BJ (cell line): ENCODE measurements at places on chromosomes 4 and X.

DNA sequence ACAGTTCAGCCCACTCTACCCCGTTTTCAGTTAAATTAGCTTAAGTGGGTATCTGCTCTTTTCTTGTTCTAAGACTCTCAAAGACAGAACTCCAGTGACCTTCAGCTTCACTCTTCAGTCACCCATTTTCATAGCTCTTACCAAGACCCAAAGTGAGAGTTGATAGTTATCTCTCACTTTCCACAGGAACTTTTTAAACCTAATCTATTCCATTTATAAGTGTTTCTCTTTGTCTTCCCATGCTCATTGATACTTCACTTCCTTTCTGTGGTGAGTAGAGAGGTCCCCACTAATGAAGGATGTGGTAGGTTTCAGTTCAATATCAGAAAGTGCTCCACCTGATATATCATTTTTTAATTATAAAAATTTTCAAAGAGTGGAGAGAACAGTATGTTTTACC lies 33.4 kb downstream of the COX18 start:
- DNase-seq: no peak

- no peak for DNase-seq
Measured at GRCh38 chr4:37748485-37748884, 62.3 kb upstream of the RELL1 start.

- DNase-seq: no peak
Measured at GRCh38 chrX:139720979-139721378, 13.0 kb upstream of the MCF2 start.

DNA sequence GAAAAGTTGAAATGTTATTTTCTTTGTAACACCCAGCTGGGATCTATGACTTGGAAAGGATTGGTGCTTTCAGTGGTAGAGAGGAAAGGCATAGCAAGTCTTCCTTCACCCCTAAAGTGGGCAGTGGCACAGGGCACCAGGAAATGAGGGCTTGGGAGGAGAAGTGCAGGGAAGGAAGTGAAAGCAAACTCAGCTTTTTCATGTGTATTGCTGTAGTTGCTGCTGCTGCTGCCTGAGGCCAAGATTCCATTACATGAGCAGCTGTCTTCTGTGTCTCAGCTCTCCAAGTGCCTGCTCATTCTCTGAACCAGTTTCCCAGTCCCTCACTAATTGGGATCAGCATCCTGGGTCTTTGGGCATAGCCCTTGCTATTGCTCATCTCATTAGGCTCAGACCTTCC lies 2.6 kb downstream of the HCCS start:
- DNase-seq: no peak

DNA sequence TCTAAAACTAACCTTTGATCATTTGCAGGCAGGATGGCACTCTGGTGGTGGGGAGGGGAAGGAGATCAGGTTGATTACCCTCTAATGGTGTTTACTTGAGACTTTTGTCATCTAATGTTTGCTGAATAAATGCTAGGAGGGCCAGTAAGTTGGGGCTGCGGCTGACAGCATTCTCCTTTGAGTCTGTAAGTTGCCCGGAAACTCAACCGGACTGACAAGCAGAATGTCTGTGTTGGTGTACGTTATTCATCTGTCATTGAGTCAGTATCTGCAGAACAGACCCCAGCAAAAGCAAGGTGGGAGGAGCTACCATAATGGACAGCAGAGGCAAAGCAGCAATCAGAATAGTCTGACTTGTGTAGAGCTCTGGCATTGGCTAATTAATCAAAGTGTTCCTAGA lies 1210.6 kb upstream of the PABPC4L start:
- DNase-seq: no peak

DNA sequence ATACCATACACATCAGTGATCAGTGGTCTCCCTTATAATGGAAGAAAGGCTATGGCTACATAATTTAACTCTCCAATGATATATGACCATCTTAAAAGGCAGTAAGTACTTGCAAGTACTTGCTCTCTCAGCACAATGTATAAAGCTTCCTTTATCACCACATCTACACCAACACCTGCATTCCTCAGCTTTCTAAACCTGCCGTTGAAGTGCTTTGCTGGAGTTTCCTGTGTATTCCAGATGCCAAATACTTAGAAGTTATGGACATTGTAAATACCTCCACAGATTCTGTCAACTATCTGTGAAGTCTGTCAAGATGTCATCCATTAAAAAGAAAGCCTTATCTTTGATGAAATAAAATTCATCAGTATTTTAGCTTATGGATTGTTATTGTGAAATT lies 335.0 kb upstream of the GALNTL6 start:
- DNase-seq: no peak

DNA sequence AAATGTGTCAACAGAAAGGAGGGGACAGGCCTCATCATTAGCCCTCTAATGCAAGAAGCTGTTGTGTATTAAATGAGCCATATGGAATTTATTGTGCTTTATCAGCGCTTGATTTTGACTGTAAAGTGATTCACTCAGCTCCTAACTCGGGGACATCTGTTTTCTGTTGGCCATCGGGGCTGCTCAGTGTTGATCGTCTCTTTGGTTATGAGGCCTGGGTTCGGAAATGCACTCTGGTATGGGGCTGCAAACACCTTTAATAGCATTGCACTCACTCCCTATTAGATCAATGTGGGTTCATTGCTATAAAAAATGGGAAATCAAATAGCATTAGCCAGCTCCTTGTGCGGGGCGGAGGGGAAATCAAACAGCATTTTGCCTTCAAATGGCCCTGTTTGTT lies 6.4 kb downstream of the ARX start:
- no peak for DNase-seq

GRCh38 chr4:158630893-158631292 lies 40.8 kb downstream of the C4orf46 start:
- DNase-seq: no peak

GRCh38 chr4:80189956-80190677 lies 7.2 kb upstream of the PRDM8 start:
- no peak for DNase-seq

GRCh38 chr4:42541647-42542046 lies 115.3 kb downstream of the ATP8A1 start:
- no peak for DNase-seq

DNA sequence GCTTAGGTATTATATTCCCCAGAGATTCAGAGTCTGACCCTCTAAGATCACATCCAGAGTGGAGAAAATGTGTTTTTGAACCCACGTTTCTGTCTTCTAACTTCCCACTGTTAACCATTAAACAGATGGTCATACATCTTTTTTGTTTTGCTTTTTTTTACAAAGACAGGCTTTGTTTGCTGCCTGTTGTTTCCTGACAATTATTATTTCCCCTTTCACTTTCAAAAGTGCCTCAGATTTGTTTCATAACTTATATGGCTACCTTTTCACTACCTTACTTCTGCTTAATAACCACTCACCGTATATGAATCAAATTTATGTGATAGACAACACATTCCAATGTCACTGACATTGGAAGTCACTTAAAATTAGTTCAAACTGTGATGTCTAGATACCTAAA lies 142.2 kb downstream of the HS3ST1 start:
- no peak for DNase-seq

GRCh38 chrX:110584083-110584482 lies 211.5 kb downstream of the CHRDL1 start:
- DNase-seq: no peak

- DNase-seq: no peak
Measured at GRCh38 chrX:129825746-129826505, 17.8 kb downstream of the ZDHHC9 start.

GRCh38 chr4:122528879-122529278 lies 72.4 kb upstream of the IL2 start:
- no peak for DNase-seq

DNA sequence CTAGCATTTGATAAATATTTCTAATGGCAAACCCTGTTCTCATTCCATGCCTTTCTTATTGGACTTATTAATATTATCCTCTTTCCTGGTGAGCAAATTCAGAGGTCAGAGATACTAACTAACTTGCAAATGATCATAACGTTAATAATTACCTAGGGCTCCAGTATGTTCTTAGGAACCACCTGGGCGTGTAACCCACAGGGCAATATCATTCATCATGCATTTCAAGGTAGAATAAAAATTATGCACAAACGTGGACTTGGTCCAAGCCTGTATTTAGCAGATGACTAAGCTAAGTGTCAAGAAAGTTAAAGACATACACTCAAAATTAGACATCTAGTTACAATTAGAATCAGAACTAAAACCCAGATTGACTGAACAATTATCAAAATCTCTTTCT lies 850.1 kb downstream of the TRIML1 start:
- no peak for DNase-seq

DNA sequence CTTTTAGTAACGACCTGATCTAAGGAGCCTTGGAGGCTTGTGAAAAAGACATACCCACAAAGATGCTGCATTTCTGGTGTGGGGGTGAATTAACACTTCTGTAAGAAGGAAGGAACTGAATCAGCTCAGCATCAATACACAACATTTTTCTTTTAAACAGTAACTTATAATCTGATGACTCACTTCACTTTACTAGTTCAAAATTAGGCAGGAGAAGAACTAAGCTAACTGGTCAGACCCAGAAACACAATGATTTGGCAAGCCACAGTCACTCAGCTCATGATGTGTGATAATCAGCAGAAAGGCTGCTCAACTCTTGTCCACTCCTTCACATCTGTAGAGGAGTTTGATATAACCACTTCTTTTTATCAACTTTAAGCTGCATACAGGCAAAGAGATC lies 4.6 kb downstream of the MMAA start:
- no peak for DNase-seq

- no peak for DNase-seq
Measured at GRCh38 chrX:154660541-154660940, 7.2 kb upstream of the CTAG2 start.

DNA sequence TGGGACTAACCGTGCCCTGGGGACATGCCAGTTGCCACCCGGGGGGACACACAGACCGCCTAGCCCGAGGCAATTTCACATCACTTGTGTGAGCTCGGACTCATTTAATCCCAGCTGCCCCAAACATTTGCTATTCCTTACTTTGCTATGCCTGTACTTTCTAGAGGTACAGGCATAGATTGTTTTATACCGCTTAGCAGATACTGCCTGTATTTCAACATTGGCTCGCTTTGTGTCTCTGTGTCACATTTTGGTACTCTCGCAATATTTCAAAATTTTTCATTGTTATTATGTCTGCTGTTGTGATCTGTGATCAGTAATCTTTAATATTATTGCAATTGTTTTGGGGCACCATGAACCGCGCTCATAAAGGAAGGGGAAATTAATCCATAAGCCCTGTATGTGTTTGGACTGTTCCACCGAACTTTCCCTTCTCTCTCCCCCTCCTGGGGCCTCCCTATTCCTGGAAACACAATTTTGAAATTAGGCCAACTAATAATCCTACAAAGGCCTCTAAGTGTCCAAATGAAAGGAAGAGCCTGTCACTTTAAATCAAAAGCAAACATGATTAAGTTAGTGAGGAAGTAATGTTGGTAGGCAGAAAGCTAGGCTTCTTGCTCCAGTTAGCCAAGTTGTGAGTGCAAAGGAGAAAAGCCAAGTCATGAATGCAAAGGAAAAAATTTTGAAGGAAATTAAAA lies 568 bp upstream of the CASP6 start:
- DNase-seq: no peak

DNA sequence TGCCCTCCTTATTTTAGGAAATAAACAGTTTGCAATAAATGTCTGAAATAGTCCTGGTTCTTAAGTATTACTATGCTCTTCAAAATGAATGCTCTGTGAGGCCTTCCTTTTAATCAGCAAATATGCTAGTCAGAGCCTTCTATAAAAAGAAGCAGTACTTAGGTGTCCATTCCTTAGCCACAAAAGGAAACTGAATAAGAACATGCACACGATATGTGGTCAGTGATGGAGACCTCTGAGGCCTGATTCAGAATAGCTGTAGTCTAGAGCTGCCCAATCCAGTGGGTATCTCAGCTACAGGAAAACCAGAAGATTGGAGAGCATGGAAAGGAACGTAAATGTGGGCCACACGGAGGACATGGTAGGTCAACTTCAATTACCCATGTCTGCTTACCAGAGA lies 141.8 kb downstream of the RASL11B start:
- DNase-seq: no peak

- DNase-seq: no peak
Measured at GRCh38 chr4:59695355-59696053, 1504.6 kb upstream of the ADGRL3 start.

- no peak for DNase-seq
Measured at GRCh38 chr4:51909236-51909703, 66.3 kb downstream of the DCUN1D4 start.

- no peak for DNase-seq
Measured at GRCh38 chr4:162683659-162684370, 482.9 kb downstream of the NAF1 start.

DNA sequence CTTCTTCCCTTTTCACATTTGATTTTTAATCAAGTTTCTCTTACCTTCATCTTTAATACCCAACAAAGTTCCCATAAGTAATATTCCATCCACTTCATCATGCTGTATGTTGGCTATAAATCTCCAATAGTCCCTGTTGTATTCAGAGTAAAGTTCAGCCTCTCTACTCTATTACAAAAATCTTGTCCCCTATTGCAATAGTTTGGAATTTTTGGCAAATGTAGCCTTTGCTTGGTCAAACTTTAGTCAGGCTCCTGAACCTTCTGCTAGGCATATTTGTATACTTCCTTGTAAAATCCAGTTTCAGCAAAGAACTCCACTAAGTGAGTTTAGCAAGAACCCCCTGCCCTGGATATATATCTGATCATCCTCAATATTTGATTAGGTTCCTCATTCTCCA lies 54.0 kb upstream of the PACRGL start:
- no peak for DNase-seq

- no peak for DNase-seq
Measured at GRCh38 chr4:128565054-128565453, 244.4 kb upstream of the JADE1 start.
